ENCODE measurements at places on chromosomes 13 and 19.

GRCh38 chr13:100665403-100665802, 9.2 kb downstream of the TMTC4 start:
- DNase-seq = no peak

GRCh38 chr13:108185223-108185622, 30.1 kb downstream of the LIG4 start:
- no peak for DNase-seq

DNA sequence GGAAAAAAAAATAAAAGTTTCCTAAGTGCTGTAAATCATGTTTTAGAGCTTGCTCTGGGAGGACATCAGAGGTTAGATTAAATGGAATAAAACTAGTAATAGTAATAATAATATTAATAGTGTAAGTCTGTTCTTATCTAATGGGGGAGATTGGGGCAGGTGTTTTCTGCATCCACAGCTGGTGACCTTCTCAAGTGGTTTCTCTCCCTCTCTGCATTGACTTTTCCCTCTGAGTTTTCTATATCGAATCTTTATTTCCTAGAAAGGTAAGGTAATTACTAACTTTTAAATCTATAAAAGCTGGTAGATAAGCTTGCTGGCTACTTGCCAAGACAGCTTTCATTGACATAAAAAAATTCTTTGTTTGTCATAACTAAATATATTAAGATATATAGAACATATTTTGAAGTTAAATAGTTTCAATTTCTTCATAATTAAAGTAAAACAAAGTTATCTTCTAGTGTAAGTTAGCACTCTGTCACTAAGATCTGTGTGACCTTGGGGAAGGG, 49.6 kb upstream of the DIAPH3 start:
- no peak for DNase-seq

GRCh38 chr13:107231944-107232343, 664.0 kb upstream of the ARGLU1 start:
- DNase-seq = no peak

- DNase-seq = no peak
Measured at GRCh38 chr19:12973236-12973635, 3.9 kb downstream of the DAND5 start.
